ENCODE measurements at places on chromosomes 3 and 15.

GRCh38 chr3:45960289-45960688 lies 17.0 kb downstream of the CXCR6 start:
- DNase-seq = no peak

- DNase-seq = no peak
Observed at GRCh38 chr15:59313641-59314332, 58.9 kb downstream of the MYO1E start.

GRCh38 chr15:85598718-85599398 lies 195.9 kb downstream of the KLHL25 start:
- no peak for DNase-seq

GRCh38 chr3:6220447-6220846 lies 640.5 kb upstream of the GRM7 start:
- no peak for DNase-seq

DNA sequence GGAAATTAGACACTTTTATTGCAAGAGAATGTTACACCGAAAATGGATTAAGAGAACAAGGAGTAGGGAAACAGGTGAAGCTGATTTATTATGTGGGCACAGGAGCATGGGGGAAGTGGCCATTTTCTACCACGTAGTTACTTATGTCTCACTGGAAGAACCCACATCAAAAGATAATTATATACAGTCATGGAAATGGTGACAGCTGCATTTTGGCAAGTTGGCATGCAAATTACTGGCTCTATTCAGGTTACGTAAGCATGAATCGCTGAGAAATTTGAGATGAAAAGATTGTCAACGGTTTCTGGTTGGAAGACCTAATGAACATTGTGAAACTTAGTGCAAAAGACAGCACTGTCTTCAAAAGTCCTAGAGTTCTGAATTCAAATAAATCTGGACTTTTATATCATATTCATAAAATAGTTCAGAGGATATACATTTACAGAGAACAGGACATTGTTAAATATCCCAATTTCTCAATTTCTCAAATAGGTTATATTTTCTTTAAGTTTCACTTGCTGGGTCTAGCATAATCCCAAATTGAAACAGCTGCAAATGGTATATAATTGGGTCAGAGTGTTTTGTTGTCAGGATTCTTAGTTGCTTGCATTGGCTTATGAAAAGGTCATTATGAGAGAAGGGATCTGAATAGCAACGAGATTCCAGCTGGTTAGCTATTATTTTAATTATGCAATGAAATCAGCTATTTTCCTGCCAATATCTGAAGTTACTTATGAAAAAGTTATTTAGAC lies 567.8 kb downstream of the ZPLD1 start:
- no peak for DNase-seq

DNA sequence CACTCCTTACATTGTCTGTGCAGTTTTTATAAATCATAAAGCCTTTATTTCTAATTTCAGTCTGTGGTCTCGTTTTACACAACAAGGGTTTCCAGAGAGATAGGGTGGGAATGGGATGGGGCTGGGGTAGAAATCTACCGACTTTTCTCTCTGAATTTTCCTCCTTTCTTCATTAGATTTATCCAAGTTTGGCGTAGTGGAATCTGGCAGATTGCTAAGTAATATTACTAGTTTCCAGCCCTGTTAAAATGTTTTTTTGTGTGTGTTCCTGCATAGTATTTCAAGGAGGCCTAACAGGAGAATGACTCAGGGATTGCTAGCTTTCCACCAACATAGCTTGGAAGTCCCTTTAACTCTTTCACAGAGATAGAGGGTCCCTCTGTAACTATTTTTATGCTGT lies 185.5 kb upstream of the GOLGA6L4 start:
- no peak for DNase-seq
